ENCODE measurements at places on chromosomes 2 and 18. TPM values are rescaled to one million over a fixed set of nuclear protein-coding genes. Genes with fewer than 3 reads are reported as not detected.
A peak's percentile ranks its signal among the peaks of the same experiment; 100 is the strongest.

DNA sequence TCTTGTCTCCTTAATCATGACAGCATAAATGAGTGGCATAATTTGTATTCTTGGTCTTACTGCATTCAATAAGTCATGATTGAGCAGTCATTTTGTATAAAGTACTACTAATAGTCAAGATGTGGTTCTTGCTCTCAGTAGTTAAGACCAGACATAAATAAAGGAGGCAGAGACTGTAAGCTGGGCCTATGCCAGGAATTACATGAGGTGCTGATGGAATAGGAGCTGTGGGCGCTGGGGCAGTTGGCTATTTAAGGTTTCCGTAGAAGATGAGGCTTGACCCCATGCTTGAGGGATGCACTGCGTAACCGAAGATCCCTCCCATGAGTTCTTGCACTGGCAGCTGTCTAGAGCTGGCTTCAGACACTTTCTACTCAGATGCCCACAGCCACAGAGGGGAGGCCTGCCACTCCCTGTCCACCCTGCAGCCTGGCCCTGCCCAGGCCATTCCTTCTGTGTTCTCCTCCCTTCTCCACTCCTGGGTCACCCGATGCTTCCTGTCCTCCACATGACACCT is 150.9 kb upstream of the REV1 start:
- no peaks in the 10 kb centered on the region for H3K27me3 ChIP-seq
- no peaks in the 10 kb centered on the region for H3K36me3 ChIP-seq
- H3K4me1 ChIP-seq: peaks cover 30% of the 10 kb centered on the region
- no peak overlapping the region for H3K27ac ChIP-seq
- H3K4me3 ChIP-seq: no peak overlapping the region
- no peak for DNase-seq

GRCh38 chr2:31235504-31235902 is 1.6 kb downstream of the EHD3 start:
- H3K4me3 ChIP-seq: no peak overlapping the region
- no peak for DNase-seq
- no peak overlapping the region for H3K27ac ChIP-seq
- H3K27me3 ChIP-seq: no peaks in the 10 kb centered on the region
- H3K4me1 ChIP-seq: peaks cover 43% of the 10 kb centered on the region

DNA sequence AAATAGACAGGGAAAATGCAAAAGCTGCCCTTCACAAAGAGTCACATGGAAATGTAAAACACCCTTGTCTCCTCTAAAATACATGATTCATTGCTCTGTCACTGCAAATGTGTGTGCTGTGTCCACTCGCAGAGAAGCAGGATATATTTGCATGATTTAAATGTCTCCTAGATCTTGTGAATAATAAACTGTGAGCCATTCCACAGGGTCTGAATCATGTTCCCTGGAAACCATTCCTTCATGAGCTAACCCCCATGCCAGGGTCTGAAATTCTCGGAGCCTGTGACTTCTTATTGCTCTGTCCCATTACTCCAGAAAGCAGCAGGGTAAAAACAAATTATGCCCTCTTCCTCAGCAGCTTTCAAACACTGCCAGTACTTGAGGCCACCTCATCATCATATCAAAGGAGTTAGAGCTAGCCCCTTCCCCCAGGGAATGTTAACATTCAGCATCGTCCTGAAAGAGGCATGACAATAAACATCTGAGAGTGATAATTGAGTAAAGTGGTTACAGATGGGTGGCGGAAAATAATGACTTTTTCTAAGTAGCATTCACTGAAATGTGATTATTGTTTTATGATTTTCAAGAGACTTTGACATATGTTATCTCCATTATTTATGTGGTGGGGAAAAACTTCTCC is 11.7 kb upstream of the CNGA3 start:
- no peaks in the 10 kb centered on the region for H3K36me3 ChIP-seq

DNA sequence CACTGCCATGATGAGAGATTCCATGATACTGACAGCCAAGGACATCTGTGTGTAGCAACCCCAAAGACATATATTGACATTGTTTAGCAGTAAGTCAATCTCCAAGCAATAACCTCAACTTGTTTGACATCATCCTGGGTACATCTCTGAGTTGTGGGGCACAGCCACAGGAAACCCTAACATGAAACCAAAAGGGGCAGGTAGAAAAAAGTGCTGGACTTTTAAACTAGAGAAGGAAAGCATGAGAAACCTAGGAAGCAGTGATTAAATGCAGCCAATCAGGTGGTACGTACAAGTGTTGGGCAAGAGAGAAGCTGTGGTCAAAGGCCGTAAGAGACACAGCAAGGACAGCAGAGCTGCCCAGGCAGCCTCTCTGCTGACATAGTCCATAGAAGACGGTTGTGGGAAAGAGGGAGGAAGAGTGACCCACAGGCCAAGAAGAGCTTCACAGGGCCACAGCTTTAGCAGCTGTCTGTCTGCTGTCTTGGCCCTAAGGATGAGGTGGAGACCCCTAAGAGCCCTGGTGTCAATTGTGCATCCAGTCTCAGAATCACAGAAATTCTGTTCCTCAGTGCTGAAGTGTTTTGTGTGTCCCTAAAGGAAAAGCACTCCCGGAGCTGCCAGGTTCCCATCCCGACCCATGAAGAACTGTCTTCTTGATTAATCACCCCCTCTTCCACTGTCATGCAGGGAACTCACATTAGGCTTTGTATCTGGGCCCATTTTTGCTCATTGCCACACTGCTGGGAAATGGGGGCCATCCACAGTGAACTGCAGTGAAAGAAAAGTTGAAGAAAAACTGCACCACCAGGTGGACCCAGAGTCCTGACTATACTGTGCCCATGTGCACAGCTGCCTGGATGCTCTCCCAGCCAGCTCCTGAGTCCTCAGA is 25.4 kb upstream of the CHN1 start:
- no peaks in the 10 kb centered on the region for H3K36me3 ChIP-seq
- no peak for DNase-seq
- H3K27ac ChIP-seq: no peak overlapping the region

DNA sequence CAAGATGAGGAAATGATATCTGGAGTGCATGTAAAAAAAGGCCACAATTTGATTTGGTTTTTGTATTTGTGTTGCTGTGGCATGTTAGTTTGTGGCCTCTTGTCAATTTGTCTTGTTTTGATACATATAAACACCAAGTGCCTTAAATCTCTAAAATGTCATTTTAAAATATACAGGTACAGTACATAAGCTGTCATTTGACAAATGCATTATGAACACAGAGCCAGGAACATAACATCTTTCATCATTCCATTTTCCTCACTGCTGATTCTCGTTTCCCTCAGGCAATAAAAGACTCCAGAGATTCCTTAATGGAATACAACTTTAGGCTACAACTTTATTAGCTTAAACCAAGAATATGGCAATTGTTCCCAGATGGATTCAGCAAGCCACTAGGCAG is 217.5 kb downstream of the ZNF804A start:
- no peak overlapping the region for H3K27ac ChIP-seq
- no peaks in the 10 kb centered on the region for H3K4me1 ChIP-seq
- H3K36me3 ChIP-seq: no peaks in the 10 kb centered on the region

GRCh38 chr2:240820607-240821428 is 799 bp upstream of the KIF1A start:
- no peak for DNase-seq
- H3K27ac ChIP-seq: no peak overlapping the region
- no peaks in the 10 kb centered on the region for H3K36me3 ChIP-seq

DNA sequence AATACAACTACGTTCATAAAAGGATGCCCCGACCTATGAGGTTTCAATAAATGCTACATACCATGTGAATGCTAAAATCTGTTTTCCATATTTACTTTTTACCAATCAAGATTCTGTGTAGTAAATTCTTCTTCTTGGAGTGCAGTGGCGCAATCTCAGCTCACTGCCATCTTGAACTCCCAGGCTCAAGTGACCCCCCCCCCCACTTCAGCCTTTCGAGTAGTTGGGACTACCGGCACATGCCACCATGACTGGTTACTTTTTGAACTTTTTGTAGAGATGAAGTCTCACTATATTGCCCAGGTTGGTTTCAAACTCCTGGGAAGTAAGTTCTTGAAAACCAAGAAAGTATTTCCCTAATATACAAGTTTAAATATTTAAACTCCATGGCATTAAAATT is 14.4 kb upstream of the USP34 start:
- DNase-seq: no peak
- H3K27ac ChIP-seq: no peak overlapping the region
- H3K27me3 ChIP-seq: no peaks in the 10 kb centered on the region
- peaks cover 12% of the 10 kb centered on the region for H3K4me1 ChIP-seq
- H3K36me3 ChIP-seq: peaks cover 62% of the 10 kb centered on the region

DNA sequence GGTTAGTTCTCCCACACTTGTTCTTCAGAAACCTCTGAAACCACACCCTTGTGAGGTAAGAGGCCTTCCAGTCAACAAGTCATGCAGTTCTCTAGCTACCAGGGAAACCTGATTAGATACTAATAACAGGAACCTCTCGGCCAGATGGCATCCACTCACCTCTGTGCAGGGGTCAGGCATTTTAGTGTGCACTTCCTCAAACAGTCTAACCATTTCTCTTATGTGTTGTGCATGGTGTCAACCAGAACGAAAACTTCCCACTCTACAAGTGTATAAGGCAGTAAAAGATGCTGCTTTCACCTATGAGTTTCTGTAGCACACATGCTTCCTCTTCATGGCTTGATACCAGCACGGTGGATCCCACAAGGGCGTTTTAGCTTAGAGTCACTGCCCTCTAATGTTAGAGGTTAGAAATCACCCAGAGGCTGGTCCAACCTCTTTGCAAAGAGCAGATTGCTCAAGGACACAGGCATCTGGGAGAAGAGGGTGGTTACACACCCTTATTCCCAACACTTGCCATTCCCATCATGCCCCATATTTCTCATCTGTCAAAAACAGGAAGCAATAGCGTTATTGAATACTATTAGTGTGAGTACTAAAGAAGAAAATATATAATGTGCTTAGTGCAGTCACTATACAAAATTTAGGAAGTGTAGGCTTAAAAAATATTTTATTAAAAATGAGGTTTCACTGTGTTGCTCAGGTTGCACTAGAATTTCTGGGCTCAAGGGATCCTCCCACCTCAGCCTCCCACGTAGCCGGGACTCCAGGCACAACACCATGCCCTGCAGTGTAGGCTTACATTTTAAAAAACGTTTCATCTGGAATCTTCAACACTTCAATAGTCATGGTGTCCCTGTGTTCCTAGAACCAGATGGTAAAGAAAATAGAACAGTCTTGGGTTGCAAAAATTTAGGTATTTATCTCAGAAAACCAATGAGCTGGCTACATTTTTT is 34.5 kb upstream of the RAB31 start:
- H3K36me3 ChIP-seq: no peaks in the 10 kb centered on the region
- peak; percentile 88 for DNase-seq
- no peaks in the 10 kb centered on the region for H3K27me3 ChIP-seq
- no peak overlapping the region for H3K27ac ChIP-seq

DNA sequence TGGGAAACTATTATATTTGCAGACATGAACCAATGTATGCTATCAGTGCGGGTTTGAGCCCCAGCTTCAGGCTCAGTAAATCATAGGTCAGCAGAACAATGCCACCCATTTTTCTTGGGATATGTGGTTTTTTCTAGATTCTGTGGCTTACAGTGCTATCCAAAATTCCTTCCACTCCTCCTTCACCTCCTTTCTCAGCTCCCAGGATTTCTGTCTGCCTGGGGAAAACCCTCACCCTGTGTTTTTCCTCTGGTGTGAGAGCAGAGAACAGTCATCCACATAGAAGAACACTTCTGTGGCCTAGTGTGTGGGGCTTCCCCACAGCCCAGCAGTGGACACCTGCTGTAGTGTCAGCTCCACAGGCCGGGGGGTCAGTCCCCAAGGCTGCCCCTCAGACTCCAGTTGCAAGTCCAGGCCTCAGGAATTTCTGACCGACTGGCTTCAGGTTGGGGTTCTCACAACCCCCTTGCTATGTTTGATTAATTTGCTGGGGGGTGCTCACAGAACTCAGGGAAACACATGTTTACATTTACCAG is 238.2 kb downstream of the LDLRAD4 start:
- H3K4me1 ChIP-seq: peaks cover 36% of the 10 kb centered on the region
- H3K36me3 ChIP-seq: no peaks in the 10 kb centered on the region
- H3K27ac ChIP-seq: no peak overlapping the region
- DNase-seq: no peak
- no peak overlapping the region for H3K4me3 ChIP-seq

DNA sequence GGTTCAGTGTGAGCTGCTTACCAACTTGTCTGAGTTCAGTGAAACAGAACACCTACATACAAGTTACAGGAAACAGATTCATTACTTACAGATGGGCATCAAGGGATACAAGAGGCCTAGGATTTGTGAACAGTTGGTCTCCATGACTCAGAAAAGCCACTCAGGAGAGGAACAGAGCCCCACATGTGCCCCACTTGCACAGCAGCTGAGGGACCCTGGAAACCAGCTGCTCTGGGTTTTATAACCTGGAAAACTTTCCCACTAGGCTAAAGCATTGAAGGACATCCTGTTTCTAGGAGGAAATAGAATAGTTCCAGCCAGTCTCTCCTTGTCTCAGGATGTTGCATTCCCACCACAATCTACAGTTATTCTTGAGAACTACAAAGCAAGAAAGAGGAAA is 530.0 kb downstream of the ZNF804A start:
- DNase-seq: no peak
- H3K4me1 ChIP-seq: no peaks in the 10 kb centered on the region
- no peaks in the 10 kb centered on the region for H3K36me3 ChIP-seq
- H3K27ac ChIP-seq: no peak overlapping the region

- H3K36me3 ChIP-seq: no peaks in the 10 kb centered on the region
- H3K27ac ChIP-seq: no peak overlapping the region
- H3K27me3 ChIP-seq: no peaks in the 10 kb centered on the region
- DNase-seq: peak; percentile 68
- H3K4me1 ChIP-seq: no peaks in the 10 kb centered on the region
Observed at GRCh38 chr2:898319-898718, 52.3 kb upstream of the SNTG2 start.

CYP1B1 gene
- 60.3 TPM for total RNA-seq

POTEJ gene
- total RNA-seq: not detected

LCLAT1 gene
- 40.0 TPM for total RNA-seq

ALLC gene
- not detected for total RNA-seq

SSB gene
- 57.1 TPM for total RNA-seq

UGT1A4 gene
- total RNA-seq: not detected

ADRA2B gene
- 5.3 TPM for total RNA-seq

CLEC4F gene
- 0.13 TPM for total RNA-seq

UGT1A8 gene
- total RNA-seq: not detected

FAM228A gene
- 3.3 TPM for total RNA-seq
